AG09309 (cell line): ENCODE measurements at places on chromosomes 3 and 15.

GRCh38 chr15:72227192-72227586 is 3.8 kb downstream of the PKM start:
- DNase-seq = peak; percentile 73

- no peak for DNase-seq
These were observed 306.7 kb upstream of the TBC1D5 start for GRCh38 chr3:18049096-18049495.

GRCh38 chr3:149145974-149146373 is 16.5 kb downstream of the HPS3 start:
- no peak for DNase-seq

GRCh38 chr3:184777566-184778356 is 34.2 kb upstream of the VPS8 start:
- peak; percentile 92 for DNase-seq

GRCh38 chr3:172506094-172506493 is 17.1 kb downstream of the TNFSF10 start:
- DNase-seq = no peak

DNA sequence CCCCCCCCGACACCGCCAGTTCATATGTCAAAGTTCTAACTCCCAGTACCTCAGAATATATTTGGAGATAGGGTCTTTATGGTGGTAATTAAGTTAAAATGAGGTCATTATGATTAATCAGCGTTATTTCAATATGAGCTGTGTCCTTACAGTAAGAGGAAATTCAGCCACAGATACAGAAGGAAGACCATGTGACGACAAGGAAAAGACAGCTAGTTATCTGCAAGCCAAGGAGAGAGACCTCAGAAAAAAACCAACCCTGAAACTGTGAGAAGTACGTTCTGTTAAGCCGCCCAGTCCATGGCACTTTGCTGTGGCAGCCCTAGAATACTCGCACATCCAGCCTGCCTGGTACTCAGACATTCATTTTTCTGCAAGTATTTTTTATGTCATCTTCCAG is 62.3 kb upstream of the ARL8B start:
- no peak for DNase-seq

GRCh38 chr3:170429050-170429449 is 10.4 kb downstream of the CLDN11 start:
- peak; percentile 46 for DNase-seq
